Fibroblast of the conjunctiva (primary cell): ENCODE measurements at places on chromosomes 3 and 15.

- no peak for DNase-seq
Measured at GRCh38 chr15:83899670-83900069, 245.7 kb downstream of the ADAMTSL3 start.

- DNase-seq = no peak
Measured at GRCh38 chr15:34799149-34800101, 4.1 kb upstream of the ACTC1 start.

GRCh38 chr15:33132722-33133345, 61.7 kb downstream of the FMN1 start:
- DNase-seq = peak; percentile 47

GRCh38 chr3:102802819-102803420, 368.1 kb downstream of the ZPLD1 start:
- no peak for DNase-seq

DNA sequence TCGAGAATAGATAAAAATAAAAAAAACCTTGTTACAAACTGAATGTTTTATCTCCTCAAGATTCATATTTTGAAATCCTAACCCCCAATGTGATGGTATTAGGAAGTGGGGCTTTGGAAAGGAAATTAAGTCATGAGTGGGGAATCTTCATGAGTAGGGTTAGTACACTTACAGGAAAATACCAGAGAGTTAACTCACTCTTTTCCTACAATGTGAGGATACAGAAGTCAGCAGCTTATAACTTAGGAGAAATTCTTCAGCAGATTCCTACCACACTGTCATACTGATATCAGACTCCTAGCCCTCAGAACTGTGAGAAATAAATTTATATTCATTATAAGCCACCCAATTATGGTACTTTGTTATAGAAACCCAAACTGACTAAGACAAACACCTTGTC, 453.1 kb downstream of the GBE1 start:
- DNase-seq = no peak

DNA sequence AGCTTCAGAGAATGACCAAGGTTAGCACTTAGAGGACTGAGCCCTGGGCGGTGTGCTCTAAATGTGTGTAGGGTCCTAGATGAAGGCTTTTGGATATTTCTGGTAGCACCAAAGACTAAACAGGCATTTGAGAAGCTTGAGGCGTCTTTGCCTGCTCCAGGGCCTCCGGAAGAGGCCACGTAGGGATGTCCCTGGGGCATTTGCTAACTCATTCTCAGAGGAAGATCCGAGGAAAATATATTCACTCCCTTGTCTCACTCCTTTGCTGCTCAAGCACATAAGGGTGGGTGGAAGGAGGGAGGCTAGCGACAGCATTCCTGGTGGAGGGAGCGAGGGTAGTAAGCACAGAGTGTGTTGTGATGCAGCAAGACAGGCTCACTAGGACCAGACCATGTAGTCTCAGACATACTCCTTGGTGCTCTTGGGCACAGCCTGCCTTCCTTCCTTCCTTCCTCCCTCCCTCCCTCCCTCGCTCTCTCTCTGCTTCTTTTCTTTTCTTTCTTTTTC, 38.5 kb upstream of the XCR1 start:
- DNase-seq = no peak

GRCh38 chr3:77586216-77586615, 546.3 kb downstream of the ROBO2 start:
- no peak for DNase-seq

DNA sequence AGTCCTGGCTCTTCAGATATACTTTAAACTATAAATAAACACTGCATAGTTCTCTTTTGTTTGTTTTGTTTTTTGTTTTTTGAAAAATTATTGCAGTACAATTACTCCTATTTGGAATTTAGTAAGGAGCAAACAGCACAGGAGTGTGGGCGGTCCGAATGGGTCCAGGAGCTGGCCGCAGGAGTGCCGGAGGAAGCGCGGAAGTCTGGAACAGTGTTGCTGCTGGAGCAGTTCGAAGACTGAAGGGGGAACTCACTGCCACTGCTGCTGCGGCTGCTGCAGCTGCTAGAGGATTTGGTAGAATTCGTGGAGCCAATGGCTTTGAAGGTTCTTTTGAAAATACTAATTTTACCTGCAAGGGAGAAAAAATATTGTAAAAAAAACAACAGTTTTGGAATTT, 329.9 kb downstream of the ZNF385D start:
- no peak for DNase-seq

DNA sequence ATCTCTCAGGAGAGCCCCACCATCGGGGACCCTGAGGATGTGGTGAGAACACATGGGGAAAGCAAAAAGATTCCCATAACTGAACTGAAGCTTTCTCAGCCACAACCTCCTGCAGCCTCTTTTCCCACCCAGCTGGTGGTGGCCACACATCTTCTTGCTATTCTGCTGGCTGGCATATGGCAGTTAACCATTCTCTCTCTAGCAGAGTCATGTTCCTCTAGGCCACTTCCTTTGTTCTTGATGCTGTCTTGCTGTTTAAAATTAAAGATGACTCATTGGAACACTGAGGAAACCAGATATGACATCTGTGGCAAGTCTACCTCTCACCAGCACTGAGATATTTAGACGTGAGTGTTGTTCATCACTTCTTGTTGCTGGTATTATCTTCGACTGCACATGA, 180.3 kb upstream of the ROBO2 start:
- no peak for DNase-seq

- peak; percentile 66 for DNase-seq
Measured at GRCh38 chr3:184727357-184728009, 15.6 kb upstream of the MAGEF1 start.

GRCh38 chr3:181718369-181718768, 6.6 kb downstream of the SOX2 start:
- DNase-seq = no peak

- DNase-seq = no peak
Measured at GRCh38 chr15:56913241-56913640, 5.2 kb upstream of the TCF12 start.

GRCh38 chr15:68365140-68365745, 66.7 kb downstream of the ITGA11 start:
- no peak for DNase-seq

DNA sequence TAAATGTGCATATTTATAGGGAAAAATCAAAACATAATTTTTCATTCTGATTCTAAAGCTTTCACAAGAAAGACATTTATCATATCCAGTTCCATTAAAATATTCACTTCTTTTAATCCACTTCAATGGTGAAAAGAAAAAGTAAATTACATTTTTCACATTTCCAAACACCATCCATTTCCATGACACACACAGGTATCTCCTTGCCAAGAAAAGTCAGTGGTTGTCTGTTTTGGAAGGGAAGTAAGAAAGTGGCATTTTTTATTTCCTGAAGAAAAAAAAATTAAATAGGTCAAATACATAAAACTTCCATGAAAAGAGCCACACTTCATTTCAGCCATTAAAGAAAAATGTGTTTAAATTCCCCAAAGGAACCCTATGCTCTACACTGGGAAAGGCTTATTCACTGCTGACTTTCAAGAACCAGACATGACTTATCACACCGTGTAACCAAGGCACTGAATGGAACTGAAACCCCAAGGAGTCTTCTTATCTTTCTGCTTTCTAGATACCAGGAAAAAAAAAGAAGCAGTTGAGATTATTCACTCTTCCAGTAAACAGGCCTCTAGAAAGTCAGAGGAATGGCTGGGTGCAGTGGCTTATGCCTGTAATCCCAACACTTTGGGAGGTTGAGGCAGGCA, 44.5 kb downstream of the OSBPL10 start:
- no peak for DNase-seq

GRCh38 chr3:82586414-82586813, 825.0 kb upstream of the GBE1 start:
- no peak for DNase-seq

- DNase-seq = no peak
Measured at GRCh38 chr15:87047203-87047965, 967.7 kb downstream of the AGBL1 start.

- no peak for DNase-seq
Measured at GRCh38 chr15:40425681-40426080, 15.1 kb upstream of the BAHD1 start.

GRCh38 chr15:48493763-48494225, 151.7 kb downstream of the FBN1 start:
- DNase-seq = peak; percentile 26

- no peak for DNase-seq
Measured at GRCh38 chr3:123295171-123295900, 93.6 kb downstream of the SEC22A start.

GRCh38 chr3:143443851-143444331, 324.3 kb downstream of the CHST2 start:
- DNase-seq = peak; percentile 92

DNA sequence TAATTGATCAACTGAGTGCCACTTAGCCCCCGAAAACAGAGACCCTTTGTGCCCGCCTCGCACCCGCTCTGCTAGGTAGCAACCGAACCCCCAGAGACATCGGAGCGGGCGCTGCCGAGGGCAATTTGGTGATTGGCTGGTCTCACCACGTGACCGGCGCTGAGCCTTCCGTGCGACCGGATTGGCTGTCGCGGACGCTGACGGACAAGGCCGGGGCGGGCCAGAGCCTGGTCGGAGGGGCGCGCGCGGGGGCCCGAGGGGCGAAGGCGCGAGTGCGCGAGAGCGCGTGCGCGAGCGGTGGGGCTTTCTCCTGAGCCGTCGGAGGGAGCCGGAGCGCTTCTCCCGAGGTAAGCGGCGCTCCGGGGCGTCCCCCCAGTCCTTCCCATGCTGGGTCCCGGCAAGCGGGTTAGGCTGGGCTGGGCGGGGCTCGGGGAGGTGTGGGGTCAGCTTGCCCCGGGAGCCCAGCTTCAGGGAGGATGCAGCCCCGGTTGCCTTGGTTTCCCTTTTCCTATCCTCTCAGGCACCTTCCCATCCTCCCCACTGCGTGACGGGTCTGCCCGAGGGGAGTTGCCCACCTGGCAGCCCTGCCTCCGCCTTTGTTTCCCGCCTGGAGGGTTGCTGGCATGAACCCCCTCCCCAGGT, at the start of gene TMEM108:
TSS of gene TMEM108 (plus strand) at position 303 of the 642 bp plus-strand sequence.
- peak; percentile 2 for DNase-seq

- DNase-seq = peak; percentile 87
Measured at GRCh38 chr15:74053941-74054529, 28.3 kb downstream of the GOLGA6A start.
